Right cardiac atrium (tissue), 5 donors: ENCODE measurements at places on chromosomes 16 and 17. TPM values are rescaled to one million over a fixed set of nuclear protein-coding genes. Genes with fewer than 3 reads are reported as not detected.

The CRISPLD2 gene
- 69.5 TPM for total RNA-seq

The RAMP2 gene
- 45.9 TPM for total RNA-seq

The ZSCAN10 gene
- total RNA-seq = not detected

The IGF2BP1 gene
- total RNA-seq = not detected

The NPW gene
- not detected for total RNA-seq

The NOTUM gene
- not detected for total RNA-seq

The SLC38A8 gene
- 0.21 TPM for total RNA-seq

The BICDL2 gene
- total RNA-seq = not detected

The PYY gene
- not detected for total RNA-seq

The CXCL16 gene
- total RNA-seq = 6.3 TPM

The PAGR1 gene
- 13.7 TPM for total RNA-seq

The MGAT5B gene
- total RNA-seq = not detected

The SMIM5 gene
- total RNA-seq = 6.9 TPM

The CRHR1 gene
- not detected for total RNA-seq

The PRR35 gene
- not detected for total RNA-seq

The SLC5A10 gene
- 0.60 TPM for total RNA-seq

The TAC4 gene
- not detected for total RNA-seq

The RHBDF2 gene
- total RNA-seq = 16.4 TPM

The SLC16A13 gene
- 1.0 TPM for total RNA-seq

The YBX2 gene
- total RNA-seq = 1.4 TPM

The ADGRG3 gene
- total RNA-seq = 0.24 TPM

The OR1A1 gene
- not detected for total RNA-seq

The CTRL gene
- not detected for total RNA-seq

The KCNH4 gene
- not detected for total RNA-seq

The AANAT gene
- not detected for total RNA-seq

The RTN4RL1 gene
- total RNA-seq = 5.7 TPM

The KCNH6 gene
- not detected for total RNA-seq

The MED1 gene
- total RNA-seq = 21.5 TPM
